ENCODE measurements at places on chromosomes 6 and 20.

DNA sequence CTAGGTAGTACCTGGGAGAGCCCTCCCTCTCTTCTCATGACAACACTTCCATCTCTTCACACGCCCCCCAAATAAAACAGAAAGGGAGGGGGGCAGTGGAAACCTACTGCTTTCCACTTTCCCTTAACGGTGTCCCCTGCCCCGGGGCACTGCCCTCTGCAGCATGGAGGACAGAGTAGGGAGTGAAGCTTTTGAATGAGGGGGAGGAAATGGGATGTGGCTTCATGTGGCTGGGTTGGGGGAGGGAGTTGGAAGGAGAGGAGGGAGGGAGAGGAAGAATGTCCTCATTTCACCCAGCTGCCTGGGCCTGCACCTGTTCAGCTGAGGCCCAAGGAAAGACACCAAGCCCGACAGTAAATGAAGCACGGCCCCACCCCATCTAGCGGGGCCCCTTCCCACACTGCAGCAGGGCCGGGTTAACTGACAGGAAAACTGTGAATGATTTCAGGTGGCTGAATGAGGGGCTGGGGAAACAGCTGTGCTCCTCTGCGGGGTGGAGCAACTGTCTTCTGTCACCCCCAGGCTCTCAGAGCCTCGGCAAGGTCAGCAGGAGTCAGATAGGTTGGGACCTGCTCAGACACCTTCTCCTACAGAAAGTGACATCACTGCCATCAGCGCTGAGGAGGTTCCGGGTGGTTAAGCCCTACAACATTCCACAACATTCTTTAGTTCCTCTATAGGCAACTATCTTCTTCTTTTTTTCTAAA, 40.0 kb upstream of the TAF8 start:
- DNase-seq, result no peak

DNA sequence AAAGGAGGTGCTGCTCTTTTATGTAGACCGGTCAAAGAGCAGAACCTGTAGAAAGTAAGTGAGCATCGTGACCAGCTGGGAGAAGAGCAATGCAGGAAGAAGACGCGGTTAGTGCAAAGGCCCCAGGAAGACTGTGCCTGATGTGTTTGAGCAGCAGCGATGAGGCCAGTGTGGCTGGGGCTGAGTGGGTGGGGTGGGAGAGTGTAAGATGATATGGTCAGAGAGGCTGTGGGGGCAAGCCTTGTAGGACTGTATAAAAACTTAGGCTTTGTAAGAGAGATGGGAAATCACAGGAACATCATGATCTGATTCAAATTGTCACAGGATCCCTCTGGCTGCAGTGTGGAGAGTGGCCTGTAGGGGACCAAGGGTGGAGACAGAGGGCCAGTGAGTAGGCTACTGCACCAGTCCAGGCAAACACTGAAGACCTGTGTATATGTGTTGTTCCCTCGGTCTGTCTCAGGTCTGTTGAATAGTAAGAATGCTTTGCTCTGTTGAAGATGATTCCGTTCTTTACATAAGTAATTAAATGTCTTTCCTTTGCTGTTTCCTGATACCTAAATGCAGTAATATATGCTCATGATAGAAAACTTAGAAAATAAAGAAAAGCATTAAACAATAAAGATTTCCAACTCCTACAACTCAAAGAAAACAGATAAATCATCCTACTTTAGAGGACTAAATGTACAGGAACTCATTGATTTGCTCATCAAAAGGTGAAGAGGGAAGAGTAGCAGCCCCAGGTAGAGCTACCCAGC, 23.6 kb upstream of the WFDC2 start:
- DNase-seq, result no peak

DNA sequence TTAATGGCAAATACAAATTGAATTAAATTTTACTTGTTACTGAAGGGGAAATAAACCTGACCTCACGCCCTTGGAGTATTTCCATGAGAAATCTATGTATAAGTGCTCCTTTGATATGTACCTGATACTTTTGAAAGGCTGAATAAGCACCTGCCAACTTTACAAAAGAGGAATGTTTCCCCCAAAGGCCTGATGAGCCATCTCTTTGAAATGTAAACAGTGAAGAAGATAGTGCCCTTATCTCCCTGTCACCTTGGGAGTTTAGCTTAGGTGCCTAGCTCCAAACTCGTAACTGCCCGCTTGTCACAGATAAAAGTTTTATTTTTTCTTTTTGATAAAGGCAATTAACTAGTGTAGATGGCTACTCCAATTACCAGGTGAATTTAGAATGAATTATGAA, 1.1 kb upstream of the ZNF343 start:
- no peak for DNase-seq

GRCh38 chr6:28251661-28252008, 434 bp downstream of the ZKSCAN4 start:
- peak; percentile 48 for DNase-seq

DNA sequence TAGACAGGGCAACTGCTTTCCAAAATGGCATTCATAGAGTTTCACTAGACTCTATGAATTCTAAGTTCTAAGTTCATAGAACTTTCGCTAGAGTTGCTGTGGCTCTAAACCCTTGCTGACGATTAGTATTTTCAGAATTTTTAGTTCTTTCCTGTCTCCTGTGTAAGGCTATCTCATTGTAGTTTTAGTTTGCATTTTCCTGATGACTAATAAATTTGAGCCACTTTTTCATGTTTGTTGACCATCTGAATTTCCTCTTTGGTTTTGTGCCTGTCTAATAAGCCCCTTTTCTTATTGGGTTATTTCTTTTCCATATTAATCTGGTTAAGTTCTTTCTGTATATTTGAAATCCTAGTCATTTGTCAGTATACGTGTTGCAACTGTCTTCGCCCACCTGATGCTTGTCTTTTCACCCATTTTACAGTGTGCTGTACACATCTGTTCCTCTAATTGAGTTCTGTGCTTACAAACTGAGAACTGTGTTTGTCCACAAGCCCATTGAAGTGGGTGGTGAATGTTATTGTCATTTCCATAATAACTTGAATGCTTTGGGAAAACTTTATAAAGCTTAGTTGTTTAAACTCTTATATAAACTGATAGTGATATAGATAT, 177.7 kb upstream of the CDYL start:
- DNase-seq, result no peak

GRCh38 chr6:129497481-129498441, 212.2 kb downstream of the ARHGAP18 start:
- no peak for DNase-seq

- DNase-seq, result no peak
These were observed 29.6 kb upstream of the HBS1L start for GRCh38 chr6:135084001-135084915.

DNA sequence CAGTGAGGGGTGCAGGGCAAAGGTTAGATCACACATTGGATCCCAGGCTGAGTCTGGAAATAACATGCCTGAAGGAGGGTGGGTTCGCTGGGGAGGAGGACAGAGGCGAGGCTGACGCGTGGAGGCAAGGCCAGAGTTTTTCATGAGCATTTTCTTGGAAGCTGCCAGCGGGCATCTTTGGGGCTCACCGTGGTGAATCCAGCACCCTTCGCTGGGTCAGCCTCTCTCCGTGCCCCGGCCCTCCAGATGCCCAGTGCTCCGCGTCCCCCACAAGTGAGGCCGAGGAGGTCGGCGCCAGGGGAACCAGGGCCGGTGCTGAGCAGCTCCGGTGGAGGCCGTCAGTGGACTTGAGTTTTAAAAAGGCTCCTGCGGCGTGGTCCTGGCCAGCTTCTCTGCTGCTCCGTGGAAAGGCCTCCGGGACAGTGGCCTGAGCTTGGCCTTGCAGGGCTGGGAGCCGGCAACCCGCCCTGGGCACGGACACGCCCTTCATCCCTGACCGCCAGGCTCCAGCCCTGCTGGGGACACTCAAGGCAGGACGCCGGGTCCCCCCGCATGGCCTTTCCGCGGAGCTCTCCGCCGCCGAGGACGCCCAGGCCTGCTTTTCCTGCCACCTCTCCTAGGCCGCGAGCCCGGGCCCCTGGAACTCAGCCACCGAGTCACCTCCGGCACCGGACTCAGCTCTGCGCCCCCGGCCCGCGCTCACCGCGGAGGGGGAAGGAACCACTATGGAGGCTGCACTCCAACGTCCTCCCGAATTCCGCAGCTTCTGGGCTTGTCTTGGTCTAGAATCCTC, 114.3 kb downstream of the THBS2 start:
- DNase-seq, result no peak

DNA sequence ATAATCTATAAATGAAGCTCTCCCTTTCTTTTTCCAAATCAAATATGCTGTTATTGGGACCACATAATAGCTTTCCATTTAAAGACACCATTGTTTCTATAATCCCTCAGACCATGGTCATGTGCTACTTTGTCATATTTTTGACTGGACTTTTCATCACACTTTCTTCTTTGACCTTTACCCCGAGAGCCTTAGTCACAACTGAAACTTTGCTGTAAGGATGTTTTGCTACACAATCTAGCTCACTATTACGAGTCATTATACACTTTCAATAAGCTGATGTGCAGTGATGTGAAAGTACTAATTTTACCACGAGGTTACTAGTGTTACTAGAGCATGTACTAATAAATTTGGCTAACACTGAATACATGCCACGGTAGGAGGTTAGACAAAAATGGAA, 367.2 kb upstream of the RUNX2 start:
- DNase-seq, result no peak

DNA sequence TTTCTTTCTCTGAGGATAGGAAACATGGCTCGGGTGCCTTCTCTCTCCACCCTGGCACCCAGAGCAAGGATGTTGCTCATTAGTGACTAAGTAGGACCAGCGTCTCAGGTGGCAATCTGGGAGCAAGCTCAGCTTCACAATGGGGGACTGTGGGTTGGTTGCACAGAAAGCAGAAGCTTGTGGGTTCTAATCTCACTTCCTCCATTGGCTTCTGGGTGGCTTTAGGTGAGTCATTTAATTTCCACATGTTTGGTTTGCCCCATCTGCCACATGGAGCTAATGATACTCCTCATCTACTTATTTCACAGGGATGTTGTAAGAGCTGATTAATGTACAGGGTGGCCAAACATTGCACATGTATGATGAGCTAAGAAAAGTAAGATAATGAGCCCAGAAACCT, 54.8 kb upstream of the AKIRIN2 start:
- peak; percentile 28 for DNase-seq

GRCh38 chr6:46921731-46922130, at the start of gene ADGRF5:
Gene ADGRF5 (minus strand): TSS chr6:46921938. CDS start chr6:46906762, 15,176 bp downstream.
- DNase-seq, result peak; percentile 70

- DNase-seq, result peak; percentile 83
These were observed 24.6 kb downstream of the SLCO4A1 start for GRCh38 chr20:62666736-62667529.

DNA sequence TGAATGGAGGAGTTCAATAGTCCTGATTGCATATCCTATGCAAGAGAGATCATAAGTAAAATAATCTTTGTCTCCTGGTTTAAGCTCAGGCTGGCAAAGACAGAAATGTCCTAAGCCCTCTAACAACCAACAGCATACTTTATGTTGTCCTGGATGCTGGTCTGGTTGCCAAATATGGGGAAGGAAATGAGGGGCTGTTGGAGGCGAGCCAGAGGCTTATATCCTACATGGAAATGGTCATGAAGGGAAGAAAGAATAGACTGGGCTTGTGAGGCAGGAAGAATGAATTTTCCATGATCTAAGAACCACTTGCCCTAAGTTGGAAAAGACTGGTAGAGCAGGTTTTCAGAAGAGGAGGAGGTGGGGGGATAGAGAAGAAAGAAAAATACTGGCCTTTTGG, 237.1 kb downstream of the SMOC2 start:
- no peak for DNase-seq

GRCh38 chr6:113437566-113437965, 419.6 kb upstream of the MARCKS start:
- DNase-seq, result no peak

DNA sequence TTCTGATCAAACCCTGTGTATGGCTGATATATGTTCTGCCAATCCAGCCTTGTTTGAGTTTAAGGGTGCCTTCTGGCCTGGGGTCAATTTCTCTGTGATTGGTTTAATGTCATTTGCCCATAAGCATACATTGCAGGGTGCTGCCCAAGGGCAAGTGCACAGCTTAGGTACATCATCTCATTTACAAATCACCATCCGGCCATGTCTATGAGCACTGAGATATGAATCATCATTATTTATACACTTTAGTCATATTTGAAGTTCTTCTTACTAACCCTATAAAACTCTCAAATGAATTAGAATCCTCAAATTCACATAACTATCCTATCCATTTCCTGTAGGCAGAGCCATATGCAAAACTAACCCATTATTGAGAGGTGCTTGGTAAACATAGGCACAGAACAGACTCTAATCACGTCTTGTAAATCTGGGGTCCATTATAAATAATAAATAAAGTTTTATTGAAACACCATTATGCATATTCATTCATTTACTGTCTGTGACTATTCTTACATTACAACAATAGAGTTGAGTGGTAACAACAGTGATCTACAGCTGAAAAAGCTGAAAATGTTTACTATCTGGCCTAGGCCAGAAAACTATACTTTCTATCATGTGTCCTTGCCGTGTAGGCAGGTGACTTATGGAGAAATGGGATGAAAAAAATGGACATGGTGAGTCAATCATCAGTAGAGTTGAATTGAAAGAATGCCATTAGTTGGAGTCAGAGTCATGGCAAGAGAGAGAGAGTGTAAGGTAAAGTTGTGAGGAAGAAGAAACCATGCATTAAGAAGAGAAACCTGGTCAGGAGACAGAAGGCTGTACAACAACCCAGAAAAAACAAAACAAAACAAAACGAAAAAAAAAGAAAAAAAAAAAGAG, 25.0 kb downstream of the KCNQ5 start:
- no peak for DNase-seq

Data from right cardiac atrium (tissue), 5 donors.